ENCODE measurements at places on chromosomes 11 and 22. TPM values are rescaled to one million over a fixed set of nuclear protein-coding genes. Genes with fewer than 3 reads are reported as not detected.

The SYCE3 gene
- total RNA-seq = not detected

The KCNJ11 gene
- total RNA-seq = 0.22 TPM

The MRGPRE gene
- total RNA-seq = not detected

DNA sequence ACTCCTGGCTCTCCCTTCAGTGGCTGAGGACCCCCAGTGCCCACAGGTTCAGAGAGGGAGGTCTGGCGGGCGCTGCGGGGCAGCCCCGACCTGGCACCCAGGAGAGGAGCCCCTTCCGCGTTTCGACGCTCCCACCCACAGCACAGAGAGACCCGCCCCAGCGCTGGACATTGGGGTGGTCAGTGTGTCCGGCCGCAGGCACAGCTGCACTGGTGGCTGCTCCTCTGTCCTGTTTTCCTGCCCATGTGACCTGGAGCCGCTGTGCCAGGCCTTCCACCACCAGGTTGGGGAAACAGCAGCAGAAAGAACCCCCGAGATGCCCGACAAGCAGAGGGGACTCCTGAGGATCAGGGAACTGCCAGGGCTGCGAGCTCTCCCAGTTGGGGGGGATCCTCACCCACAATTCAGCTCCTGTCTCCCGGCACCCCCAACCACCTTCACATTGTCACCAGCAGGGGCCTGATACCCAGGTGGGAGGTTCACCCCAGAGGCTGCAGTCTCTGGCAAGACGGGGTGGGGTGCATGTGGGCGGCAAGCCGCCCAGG is 13.6 kb downstream of the KRTAP5-5 start:
- no peak for DNase-seq

DNA sequence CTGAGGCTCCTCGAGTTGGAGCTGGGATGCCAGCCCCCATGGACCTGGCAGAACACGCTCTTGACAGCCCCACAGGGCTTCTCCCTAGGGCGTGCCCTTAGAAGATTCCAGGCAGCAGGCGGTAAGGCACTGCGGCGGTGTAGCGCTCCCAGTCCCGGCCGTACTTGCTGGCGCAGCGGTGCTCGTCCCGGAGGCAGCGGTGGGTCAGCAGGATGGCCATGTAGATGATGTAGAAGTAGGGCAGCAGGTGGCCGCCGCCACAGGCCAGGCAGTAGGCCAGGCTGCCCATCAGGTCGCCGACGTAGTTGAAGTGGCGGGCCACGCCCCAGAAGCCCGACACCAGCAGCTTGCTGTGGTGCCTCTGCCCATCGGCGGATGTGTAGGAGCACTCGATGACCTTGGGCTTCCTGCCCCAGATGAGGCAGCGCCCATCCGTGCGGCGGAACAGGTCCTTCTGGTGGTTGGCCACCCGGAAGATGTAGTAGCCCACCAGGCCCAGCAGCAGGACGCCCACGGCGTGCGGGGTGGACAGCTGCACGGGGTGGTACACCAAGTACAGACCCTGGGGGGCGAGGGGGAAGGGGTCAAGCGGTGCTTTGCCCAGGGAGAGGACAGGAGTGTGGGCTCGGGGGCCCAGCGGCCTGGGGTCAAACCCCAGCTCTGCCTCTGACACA is 12.8 kb downstream of the DHCR7 start:
- DNase-seq = no peak

- peak; percentile 20 for DNase-seq
Observed at GRCh38 chr11:13663631-13664071, 4.8 kb upstream of the FAR1 start.

All from lung microvascular endothelial cell (primary cell).